Stimulated activated CD8-positive, alpha-beta memory T cell treated with anti-CD3 and anti-CD28 coated beads, Interleukin-15, amount 100 ng/mL, for 48 hours (primary cell): ENCODE measurements at places on chromosomes 12 and 14.

GRCh38 chr14:99755629-99756603, 37.3 kb upstream of the EML1 start:
- DNase-seq: no peak

DNA sequence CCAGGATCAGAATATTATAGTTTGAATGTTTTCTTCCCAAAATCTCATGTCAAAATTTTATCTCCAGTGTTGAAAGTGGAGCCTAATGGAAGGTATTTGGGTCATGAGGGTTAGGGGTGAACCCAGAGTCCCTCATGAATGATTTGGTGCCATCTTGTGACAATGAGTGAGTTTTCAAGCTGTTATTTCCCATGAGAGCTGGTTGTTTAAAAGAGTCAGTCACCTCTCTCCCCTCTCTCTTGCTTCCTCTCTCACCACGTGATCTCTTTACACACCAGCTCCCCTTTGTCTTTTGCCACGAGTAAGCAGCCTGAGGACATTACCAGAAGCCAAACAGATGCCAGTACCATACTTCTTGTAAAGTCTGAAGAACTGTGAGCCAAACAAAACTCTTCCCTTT, 561.6 kb downstream of the RERGL start:
- no peak for DNase-seq

DNA sequence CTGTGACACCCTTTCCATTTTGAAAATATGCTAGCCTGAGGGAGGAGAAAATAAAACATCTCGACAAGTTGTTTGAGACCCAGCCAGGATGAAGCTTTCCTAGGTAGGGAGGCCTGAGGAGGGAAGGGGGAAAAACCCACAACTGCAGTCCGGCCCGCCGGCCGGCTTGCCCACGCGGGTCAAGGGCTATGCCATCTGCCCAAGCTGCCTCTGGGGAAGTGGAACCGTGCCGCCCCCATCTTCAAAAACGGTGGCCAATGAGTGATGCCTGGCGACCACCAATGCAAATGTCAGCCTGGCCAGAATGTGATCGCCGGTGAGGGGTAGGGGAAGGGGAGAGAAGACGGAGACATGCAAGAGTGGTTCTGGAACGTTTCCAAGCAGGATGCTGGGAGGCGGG, 263.5 kb upstream of the ALG10B start:
- no peak for DNase-seq

GRCh38 chr14:72613231-72613974, 280.5 kb downstream of the DPF3 start:
- DNase-seq: no peak

DNA sequence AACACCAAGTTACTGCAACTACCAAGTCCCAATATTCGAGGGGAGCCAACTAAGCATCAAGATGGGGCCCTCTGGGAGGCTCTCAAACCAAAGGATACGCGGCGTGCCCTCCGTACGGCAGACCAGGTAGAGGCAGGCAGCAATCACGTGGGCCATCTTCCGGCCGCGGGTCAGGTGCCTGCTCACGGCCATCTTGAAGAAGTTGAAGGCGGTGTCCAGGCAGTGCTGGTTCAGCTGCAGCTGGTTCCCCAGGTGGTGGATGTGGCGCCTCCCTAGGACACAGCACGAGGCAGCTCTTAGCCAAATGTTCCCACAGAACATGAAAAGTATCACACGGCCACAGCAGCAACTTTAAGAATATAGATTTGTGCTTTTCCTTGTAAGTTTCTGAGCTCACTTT, 24.3 kb downstream of the BTBD6 start:
- DNase-seq: no peak

DNA sequence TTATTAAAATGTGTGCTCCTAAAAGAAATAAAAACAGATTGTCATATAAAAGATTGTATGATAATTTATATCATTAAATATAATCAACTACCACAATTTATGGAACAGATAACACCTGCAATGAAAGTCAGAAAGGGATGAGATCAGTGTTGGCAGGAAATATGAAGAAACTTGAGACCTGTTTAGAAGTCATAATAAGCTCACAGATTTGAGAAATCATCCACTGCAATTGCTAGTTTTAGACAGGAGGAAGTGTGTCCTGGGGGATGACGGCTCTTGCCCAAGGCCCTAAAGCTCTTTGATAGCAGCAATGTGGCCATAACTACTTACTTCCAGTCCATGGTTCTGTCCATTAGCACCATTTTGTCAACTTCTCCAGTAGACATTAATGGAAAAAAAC, 122.8 kb upstream of the SOX5 start:
- no peak for DNase-seq

GRCh38 chr12:55637467-55637866, 775 bp downstream of the OR10P1 start:
- DNase-seq: no peak
